ENCODE measurements at places on chromosomes 6 and 20.
A peak's percentile ranks its signal among the peaks of the same experiment; 100 is the strongest.

DNA sequence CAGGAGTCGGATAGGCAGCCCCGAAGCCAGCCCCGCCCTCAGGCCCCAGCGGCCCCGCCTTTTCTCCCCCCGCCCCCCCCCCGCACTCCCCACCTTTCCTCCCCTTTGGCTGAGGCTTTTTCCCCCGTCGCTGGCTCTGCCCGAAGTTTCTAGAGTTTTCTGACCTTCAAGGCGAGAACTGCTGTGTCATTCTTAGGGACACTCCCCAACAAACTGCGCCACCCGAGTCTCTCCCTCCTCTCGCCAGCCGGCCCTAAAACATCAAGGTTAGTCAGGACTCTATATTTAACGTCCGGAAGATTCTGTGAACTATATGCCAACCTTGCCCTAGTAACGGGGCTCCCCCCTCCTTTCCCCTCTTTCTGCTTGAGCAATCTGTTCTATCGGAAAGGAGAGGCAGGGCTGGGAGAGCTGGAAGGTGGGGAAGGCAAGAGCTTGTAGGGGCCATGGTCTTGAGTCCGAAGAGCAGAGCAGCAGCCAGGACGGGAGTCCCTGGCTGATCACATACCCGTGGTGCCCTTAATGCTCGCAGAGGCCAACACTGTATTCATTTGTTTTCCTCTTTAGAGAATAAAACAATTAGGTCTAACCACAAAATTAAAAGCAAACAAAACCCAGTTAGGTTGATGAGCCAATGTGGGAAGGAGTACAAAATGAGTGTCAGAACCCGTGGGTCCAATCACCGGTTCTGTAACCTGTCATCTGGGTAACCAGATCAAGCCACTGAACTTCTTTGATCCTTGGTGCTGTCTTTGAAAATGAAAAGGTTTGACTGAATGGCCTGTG lies 5.3 kb upstream of the HSPA1B start:
- DNase-seq: peak; percentile 90

- peak; percentile 59 for DNase-seq
Measured at GRCh38 chr6:6005051-6006005, 1.4 kb downstream of the NRN1 start.

- peak; percentile 65 for DNase-seq
Measured at GRCh38 chr6:42898891-42899361, 16.9 kb upstream of the PTCRA start.

GRCh38 chr6:39113788-39114187 lies 1.2 kb downstream of the SAYSD1 start:
- no peak for DNase-seq

- DNase-seq: no peak
Measured at GRCh38 chr6:70894001-70894400, 62.9 kb downstream of the B3GAT2 start.

GRCh38 chr20:5715071-5715841 lies 34.9 kb upstream of the SHLD1 start:
- no peak for DNase-seq

DNA sequence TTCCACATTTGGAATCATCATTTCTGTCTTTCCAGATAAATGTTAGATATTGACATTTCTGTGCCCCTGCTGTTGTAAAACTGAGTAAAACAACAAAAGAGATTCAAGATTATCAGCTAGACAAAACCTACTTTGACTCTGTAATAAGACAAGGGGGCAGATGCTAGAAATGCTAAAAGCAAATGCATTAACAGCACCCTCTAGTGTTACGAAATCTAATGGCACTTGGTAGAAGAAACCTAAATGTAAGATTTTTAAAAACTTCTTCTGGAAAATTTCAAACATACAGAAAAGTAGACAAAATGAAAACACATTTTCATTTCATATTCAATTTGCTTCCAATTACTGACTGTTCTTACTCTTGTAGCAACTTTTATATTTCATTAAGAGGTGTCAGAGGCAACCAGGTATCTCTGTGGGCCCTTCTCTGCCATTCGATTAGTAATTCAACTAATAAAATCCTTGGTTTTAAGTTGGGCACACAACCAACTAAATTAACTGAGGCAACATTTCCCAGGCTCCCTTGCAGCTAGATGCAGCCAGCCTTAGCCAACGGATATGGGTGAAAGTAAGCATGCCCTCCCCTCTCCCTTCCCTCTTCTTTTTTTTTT lies 45.0 kb downstream of the SLC23A2 start:
- DNase-seq: peak; percentile 71

DNA sequence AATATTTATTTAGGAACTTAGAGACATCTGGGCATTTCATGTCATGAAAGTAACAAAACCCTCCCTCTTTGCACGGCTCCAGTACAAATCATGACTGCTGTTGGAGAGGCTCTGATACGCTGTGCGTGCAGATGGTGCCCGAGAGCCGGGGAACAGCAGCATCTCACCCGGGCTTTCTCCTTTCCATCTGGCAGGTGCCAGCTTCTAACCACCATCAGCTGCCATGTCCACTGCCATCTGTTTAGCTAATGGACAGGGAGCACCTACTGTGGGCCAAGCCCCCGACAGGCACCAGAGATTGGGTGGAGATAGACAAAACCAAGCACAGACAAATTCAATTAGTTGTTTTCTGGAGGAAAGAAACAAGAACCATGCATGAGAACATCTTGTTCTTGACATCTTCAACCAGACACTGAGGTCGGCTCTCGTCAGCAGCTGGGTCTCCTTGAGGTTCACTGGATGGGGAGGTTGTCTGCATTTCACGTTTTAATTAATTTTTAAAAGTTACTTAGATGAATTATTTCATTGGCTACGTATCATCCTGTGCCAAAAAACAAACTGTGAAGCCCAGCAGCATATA lies 323.7 kb downstream of the THBS2 start:
- no peak for DNase-seq

GRCh38 chr6:71383901-71384489 lies 95.4 kb downstream of the OGFRL1 start:
- peak; percentile 67 for DNase-seq

GRCh38 chr6:143192766-143193165 lies 132.1 kb downstream of the AIG1 start:
- no peak for DNase-seq

GRCh38 chr20:1918491-1919165 lies 23.4 kb downstream of the SIRPA start:
- no peak for DNase-seq

GRCh38 chr20:19115581-19115980 lies 96.9 kb upstream of the SLC24A3 start:
- no peak for DNase-seq

GRCh38 chr6:26312096-26312463 lies 52.9 kb upstream of the BTN3A2 start:
- DNase-seq: peak; percentile 57

DNA sequence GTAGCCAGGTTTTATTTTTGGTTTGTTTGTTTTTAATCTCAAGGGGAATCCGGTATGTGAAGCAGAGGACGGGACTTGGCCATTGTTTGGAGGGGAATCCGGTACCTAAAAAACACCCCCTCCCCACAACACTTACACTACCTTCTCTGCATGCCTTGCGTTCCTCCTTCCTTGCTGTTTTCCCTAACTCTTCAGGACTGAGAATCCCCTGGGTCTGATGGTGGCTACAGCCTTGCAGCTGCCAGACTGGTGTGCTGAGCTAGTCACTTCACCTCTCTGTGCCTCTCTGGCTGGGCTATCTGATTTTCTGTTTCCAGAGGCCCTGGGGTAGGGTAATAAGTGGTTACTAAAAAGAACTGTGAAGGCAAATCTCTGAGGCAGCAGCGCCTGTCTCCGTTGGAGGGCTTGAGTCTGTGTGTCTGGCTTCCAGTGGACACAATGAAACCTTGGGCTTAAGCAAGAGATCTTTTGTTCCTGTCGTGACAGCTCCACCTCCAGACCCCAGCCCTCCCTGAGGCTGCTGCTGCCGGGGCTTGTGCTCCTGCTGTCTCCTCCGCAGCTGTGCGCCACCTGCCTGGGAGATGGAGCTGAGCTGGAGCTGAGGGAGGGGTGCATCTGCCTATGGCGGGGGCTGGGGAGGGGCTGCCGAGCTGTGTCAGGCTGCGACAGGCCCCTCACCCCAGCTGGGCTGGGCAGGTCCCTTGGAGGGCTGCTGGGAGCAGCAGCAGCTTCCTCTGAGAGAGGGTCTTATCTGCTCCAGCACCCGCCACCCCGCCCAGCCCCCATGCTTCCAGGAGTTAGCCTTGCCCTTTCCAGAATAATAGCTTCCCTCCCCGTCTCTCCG lies 65.8 kb upstream of the CCDC167 start:
- DNase-seq: peak; percentile 18

DNA sequence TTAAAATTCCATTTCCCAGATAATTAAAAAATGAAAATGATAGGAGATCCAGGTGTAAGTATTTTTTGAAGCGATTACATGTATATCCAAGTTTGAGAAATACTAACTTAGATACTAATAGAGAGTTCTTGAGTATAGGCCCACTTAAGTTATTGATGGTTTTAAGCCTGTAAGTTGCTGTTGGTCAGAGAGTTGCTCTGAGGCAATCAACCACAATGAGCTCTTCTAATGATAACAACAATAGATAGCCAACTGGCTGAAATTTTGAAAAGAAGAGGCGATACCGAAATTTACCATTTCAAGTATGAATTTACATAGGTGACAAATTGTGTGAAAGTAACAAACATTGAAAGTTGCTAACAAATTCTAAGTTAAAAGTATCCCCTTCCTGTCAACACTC lies 209.5 kb downstream of the MANEA start:
- DNase-seq: no peak

GRCh38 chr20:41696428-41696827 lies 78.3 kb upstream of the CHD6 start:
- DNase-seq: peak; percentile 36

GRCh38 chr20:31712564-31713311 lies 9.9 kb downstream of the BCL2L1 start:
- DNase-seq: peak; percentile 72

- DNase-seq: peak; percentile 95
Measured at GRCh38 chr20:46959081-46959692, 64.5 kb downstream of the EYA2 start.

GRCh38 chr6:17705778-17706579 lies 746 bp downstream of the NUP153 start:
- DNase-seq: peak; percentile 77

DNA sequence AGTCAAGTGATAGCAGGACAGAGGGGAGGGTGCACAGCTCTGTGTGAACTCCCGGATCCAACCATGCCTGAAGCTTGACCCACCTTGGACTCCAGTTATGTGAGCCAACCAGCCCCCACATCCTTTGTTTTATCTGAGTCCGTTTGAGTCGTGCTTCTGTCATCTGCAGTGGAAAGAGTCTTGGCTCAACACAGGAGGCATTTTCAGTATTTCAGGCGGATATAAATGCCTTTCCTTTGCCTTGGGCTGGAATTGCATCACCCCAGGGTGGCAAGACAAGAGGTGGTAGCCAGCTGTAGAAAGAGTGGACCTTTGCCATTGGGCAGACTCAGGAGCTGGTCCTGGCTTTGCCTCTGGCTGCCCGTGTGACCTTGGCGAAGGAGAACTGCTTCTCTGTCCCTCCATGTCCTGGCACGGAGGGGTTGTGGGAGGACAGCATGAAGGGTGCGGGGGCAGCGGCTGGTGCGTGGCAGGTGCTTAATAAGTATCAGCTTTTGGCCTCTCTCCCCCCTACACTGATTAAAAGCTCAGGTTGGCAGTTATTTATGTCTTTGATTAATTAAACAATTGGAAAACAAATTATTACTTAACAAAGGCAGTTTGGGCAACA lies 42.6 kb upstream of the APCDD1L start:
- peak; percentile 60 for DNase-seq

DNA sequence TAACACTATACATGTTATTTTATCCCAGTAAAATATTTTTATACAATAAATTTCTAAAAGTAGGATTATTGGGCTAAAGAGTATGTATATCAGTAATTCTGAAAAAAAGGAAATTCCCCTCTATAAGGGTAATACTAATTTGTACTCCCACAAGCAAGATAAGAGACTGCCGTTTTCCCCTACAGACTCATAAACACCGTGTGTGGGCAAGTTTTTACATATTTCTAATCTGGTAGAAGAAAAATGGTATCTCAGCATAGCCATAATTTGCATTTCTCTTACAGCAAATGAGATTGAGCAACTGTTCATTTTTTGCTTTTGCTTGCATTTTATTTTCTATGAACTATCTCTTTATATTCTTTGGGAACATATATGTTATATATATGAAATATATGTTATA lies 26.0 kb upstream of the MYMX start:
- no peak for DNase-seq

GRCh38 chr6:41732591-41733359 lies 2.6 kb downstream of the TFEB start:
- peak; percentile 22 for DNase-seq

GRCh38 chr20:4702562-4703280 lies 19.0 kb upstream of the PRND start:
- peak; percentile 8 for DNase-seq

GRCh38 chr6:128168244-128168643 lies 267.4 kb upstream of the THEMIS start:
- peak; percentile 1 for DNase-seq

All from GM23248 (cell line).